Frontal cortex (tissue), 4 donors: ENCODE measurements at places on chromosomes 13 and 19.
A peak's percentile ranks its signal among the peaks of the same experiment; 100 is the strongest.

DNA sequence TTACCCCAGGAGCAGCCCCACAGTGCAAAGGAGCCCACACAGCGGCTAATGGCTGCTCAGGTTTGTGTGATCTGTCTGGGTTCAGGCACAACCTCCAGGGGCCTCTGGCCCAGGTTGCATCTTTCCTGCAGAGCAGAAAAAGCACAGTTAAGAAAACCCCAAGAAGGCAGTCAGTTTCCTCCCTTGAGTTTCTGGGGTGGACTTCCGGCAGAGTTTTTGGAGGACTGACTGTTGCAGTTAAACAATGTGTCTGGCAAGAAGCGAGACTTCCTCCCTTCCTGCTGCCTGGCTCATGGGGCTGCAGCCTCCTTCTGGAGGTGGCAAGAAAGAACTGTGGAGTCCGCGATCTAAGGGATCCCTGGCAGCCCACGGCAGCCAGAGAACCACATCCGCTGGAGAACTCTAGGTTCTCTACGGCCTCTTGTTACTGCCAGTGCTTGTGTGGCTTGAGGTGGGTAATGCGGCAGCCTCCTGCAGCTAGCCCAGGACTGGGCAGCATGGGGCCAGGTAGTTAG, 114.4 kb downstream of the ZDHHC20 start:
- no peak for DNase-seq

- DNase-seq: no peak
Measured at GRCh38 chr13:23811366-23812062, 77.7 kb downstream of the MIPEP start.

- DNase-seq: no peak
Measured at GRCh38 chr13:33644581-33645543, 173.1 kb upstream of the RFC3 start.

GRCh38 chr13:26010487-26011207, 41.2 kb downstream of the SHISA2 start:
- no peak for DNase-seq

DNA sequence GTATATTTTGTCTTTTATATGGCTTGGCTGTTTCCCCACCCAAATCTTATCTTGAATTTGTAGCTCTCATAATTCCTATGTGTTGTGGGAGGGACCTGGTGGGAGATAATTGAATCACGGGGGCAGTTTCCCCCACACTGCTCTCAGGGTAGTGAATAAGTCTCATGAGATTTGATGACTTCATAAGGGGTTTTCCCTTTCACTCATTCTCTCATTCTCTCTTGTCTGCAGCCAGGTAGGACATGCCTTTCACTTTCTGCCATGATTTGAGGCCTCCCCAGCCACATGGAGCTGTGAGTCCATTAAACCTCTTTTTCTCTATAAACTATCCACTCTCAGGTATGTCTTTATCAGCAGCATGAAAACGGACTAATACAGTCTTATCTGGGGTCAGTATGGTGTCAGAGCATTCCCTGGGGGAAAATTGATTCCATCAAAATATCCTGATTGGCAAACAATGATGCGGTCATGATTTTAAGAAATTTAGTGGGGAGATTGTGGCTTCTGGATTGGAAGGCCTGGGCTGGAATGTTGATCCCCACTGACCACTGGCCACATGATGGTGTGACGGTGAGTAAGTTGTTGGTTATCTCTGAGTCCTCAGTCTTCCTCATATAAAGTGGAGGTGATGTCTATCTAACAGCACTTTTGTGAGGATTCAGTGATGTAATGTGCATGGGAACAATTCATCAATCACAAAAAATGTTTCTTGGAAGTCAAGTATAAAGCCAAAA, 27.5 kb upstream of the ANKRD10 start:
- DNase-seq: no peak

DNA sequence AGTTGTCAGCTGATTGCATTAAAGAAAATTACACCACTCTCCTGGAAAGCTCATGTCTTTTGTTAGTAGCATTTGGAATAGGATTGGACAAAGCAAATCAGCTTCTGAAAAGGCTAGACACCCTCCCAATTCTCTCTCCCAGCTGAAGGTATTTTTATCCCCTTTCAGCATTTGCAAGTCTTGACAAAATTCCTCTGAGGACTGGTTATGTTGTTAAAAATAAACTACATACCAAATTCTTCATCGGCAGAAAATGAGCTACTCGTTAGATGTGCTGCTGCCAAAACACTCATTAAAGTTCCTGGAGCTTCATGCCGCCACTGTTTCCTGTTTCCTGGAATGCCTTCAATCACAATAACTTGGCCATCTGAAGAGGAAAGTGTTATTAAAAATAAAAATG, 37.1 kb downstream of the UTP14C start:
- no peak for DNase-seq

DNA sequence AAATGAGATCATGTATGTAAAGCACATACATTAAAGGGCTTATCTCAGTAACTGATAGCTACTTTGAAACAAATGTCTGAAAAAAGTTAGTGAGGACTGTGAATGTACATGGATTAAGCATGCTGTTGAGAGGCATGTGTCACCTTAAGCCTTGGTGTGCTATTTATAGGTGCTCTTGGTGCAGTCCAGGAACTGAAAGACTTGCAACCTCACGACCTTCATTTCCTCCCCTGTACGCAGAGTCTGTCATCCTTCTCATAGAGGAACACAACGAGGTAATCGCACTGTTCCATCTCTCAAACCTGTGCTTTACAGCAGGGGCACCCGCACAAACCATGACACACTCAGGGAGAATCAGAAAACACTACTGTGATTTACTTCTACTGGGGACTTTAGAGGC, 65.6 kb downstream of the UFM1 start:
- no peak for DNase-seq

DNA sequence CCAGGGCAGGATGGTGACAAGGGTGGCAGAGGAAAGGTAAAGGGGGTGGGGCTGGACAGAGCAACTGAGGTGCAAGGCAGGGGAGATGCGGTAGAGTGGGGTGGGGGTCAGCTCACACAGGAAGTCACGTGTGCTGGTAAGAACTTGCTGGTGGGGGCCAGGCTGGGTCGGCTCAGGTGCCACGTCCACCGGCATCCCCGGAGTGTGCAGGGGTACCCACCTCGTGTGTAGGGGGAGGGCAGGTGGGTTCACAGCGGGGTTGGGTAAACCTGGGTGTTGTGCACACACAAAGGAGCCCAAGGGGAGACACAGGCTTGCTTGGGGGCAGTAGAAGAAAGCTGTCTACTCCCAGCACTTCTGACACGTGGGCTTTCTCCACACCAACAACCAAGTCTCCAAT, 2.9 kb downstream of the ZNF835 start:
- no peak for DNase-seq

DNA sequence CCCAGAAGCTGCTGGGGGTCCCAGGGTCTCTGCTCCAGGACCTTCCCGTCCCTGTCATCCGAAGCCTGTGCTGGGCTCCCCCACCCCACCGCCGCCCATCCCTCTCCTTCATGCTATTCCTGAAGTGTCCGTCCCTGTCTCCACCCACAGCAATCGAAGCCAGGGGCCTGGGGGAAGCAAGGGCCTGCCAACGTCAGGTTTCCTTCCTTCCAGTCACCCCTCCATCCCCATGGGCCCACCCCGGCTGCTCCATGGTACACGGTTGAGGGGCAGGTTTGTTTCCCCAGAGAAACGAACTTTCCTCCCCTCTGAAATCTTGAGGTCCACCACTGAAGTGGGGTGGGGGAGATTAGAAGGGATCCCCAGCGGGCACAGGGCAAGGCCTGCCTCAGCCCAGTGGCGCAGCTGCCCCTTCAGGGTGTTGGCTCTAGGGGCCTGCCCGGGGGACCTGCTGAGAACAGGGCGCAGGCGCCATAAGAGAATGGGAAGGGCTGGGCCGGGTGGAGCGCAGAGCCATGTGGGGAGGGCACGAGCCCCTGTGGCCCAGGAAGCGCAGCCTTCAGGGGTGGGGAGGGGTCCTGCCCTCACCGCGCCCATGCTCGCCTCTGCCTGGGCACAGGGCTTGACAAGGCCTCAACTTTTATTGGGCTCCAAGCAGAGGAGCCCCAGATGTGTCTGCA, 16.1 kb downstream of the CEBPG start:
- peak; percentile 19 for DNase-seq

- no peak for DNase-seq
Measured at GRCh38 chr13:31801088-31801487, 61.8 kb downstream of the RXFP2 start.

GRCh38 chr19:6226444-6227155, 53.2 kb downstream of the MLLT1 start:
- peak; percentile 34 for DNase-seq

DNA sequence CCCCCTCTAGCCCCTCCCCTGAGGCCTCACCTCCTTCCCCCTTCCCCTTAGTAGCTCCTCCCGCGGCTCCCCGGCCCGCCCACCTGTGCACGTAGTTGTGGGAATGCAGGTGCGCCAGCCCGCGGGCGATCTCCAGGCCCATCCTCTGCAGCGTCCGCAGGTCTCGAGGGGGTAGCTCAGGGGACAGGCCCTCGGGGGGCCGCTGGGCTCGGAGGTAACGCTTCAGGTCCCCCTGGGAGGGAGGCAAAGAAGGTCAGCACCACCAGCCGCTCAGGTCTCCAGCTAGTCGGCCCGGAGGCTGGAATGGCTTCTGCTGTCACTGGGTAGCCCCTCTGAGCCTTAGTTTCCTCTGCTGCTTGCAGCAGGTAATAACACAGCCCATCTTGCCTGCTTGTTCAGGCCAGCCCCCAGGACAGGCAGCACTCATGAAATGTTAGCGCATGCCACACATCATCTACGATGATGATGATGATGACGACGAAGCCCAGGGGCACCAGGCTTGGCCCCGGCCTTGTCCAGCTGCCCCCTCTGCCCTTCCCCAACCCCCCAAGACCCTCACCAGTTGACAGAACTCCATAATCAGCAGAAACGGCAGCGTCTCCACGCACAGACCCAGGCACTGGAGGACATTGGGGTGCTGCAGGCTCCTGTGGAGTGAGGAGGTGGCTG, 9.2 kb downstream of the LMTK3 start:
- DNase-seq: peak; percentile 11

GRCh38 chr13:98688373-98688772, 64.1 kb downstream of the SLC15A1 start:
- no peak for DNase-seq

DNA sequence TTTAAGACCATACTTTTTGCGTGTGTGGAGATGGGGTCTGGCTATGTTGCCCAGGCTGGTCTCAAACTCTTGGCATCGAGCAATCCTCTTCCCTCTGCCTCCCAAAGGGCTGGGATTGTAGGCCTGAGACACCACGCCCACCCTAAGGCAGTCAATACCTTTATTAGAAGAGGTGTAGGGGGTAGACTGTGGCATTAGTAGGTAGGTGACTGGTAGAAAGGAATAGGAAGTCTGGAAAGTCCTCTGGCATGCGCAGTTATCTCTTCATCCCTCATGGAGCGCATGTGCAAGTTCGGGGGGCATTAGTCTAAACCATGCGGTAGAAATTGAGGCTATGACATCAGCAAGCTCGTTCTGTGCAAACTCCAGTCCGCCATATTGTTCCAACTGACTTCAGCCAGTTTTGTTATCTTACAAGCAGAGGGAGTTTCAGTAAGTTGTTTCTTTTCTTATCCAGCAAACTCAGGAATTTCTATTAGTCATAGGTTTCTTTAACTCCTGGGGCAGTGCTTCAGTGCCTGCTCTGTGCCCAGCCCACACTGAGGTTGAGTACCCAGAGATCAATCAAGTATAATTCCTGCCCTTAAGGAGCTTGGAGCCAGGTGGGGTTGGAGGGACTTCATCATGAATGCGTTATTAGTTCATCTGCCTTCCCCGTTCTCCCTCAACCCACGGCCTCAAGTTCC, 7.3 kb upstream of the RANBP3 start:
- DNase-seq: no peak

GRCh38 chr19:10209315-10209714, 14.6 kb upstream of the DNMT1 start:
- DNase-seq: no peak

DNA sequence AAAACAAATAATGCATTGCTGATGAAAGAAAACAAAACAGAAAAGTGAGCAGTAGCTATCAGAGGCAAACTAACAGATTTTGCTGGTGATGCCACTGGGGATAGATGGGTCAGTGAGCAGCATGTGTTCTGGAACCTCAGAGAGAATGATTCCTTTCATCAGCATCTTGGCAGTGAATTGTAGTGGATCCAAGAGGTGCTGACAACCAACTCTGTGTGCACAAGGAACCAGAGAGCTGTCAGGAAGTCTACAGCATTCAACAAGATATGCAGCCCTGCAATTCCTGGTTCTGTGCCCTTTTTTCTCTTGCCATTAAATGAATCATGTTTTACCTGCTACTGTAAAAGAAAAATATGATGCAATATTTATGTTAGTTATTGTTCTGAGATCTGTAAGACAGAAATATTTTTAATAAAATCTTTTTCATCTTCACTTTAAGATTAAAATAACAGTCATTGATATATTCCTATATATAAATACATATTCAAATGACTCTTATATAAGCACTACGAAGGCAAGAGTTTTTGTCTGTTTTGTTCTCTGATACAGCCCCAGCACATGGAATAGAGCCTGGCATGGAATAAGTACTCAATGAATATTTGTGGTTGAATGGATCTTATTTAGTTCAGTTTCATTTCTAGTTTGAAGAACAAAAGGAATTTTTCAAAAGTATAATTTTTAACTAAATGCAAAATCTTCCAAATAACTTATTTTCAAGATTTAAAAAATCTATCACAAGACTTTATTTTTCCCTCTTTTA, 80.8 kb downstream of the FREM2 start:
- DNase-seq: peak; percentile 28

GRCh38 chr19:10936661-10937084, 8.1 kb downstream of the TIMM29 start:
- DNase-seq: peak; percentile 71

DNA sequence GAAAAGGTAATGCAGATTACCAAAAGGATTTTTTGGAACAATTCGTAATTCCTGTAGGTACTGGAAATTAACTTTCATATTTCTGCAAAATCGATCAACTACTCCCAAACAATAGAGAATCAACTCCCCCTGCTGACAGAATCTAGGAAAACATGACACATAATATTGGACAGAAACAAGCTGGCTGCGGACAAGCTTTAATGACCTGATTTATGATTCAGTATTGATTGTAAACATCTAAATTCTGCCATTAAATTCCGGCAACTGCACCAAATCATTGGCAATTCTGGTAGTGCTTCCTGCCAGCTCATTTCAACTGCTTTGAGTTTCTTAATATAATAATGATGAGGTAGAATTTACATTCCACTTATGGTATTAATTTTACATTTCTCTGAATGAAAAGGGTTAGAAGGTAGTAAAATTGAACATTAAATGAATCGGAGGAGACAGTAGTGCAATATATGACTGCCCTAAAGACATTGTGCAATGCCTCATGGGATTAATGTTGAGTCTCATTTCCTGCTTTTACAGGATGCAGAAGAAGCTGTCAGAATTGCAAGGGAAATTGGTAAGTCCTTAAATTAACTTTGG, 146.5 kb downstream of the PCCA start:
- DNase-seq: peak; percentile 32

DNA sequence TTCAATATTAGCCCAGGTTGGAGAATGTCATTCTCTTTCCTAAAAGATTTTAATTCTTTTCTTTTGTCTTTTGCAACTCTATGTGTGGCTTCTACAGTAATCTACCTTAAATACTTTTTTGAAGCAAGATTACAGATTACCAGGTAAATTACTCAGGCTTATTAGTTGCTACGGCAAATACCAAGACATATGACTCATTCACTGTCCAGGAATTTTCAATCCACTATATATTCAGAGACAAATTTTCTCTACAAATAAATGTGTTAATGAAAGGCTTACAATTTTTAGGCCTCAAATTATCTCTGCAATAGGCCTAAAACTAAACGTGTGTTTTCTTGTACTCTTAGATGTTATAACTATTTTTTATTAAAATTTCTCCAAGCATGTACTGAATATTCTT, 631.3 kb downstream of the DIAPH3 start:
- DNase-seq: no peak

- no peak for DNase-seq
Measured at GRCh38 chr19:13115936-13116281, 631 bp downstream of the TRMT1 start.

GRCh38 chr13:42345367-42345766, 73.4 kb downstream of the AKAP11 start:
- DNase-seq: no peak
